OCI-M1 (cell line): ENCODE measurements at places on chromosomes 16 and 17.

- DNase-seq: peak; percentile 91
Observed at GRCh38 chr17:20010099-20010863, 1.1 kb downstream of the SPECC1 start.

DNA sequence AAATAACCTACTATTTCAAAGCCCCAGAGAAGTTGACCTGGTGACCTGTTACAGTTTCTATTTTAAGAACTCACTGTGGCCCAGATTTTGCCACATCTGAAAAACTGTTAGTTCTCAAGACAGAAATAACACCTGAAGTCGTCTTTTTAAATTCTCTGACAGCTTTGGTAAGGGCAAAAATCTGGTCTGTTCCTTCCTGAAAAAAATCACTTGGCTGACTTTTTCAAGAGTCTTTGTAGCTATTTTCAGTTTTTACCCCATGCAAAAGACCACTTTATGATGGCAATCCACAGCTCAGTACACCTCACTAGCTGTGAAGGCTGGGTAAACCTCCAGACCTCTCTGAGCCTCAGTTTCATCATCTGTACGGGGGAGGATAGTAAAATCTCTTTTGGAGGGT is 60.7 kb upstream of the SREBF1 start:
- no peak for DNase-seq

DNA sequence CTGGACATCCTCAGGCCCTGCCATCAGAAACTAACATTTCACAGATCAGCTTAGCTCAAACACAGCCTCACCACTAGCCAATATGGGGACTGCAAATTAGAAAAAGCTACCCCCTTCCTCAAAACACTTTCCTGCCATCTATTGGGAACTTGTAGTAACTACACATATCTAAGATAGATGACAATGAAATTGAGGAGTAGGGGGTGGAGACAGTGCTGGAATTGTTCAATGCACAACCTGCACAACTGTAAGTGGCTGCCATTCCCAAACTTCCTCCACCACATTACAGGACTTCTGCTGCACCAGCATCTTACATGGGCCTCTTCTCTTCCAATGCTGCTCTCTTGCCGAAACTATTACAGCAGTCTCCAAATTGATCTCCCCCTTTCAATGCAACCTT is 21.9 kb downstream of the AIPL1 start:
- peak; percentile 70 for DNase-seq

DNA sequence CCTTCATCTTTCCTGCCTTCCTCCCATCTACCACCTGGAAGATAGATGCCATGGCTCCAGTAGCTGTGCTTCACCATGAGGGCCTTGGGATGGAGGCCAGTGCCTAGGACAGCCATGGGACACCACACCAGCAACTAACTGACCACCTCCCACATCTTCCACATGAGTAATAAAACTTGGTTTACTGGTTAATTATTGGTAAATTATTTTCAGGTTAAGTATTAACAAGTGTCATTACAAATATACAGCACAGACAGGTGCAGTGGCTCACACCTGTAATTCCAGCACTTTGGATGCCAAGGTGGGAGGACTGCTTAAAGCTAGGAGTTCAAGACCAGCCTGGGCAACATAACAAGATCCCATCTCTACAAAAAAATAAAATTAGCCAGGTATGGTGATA is 14.0 kb downstream of the CDIP1 start:
- DNase-seq: no peak

DNA sequence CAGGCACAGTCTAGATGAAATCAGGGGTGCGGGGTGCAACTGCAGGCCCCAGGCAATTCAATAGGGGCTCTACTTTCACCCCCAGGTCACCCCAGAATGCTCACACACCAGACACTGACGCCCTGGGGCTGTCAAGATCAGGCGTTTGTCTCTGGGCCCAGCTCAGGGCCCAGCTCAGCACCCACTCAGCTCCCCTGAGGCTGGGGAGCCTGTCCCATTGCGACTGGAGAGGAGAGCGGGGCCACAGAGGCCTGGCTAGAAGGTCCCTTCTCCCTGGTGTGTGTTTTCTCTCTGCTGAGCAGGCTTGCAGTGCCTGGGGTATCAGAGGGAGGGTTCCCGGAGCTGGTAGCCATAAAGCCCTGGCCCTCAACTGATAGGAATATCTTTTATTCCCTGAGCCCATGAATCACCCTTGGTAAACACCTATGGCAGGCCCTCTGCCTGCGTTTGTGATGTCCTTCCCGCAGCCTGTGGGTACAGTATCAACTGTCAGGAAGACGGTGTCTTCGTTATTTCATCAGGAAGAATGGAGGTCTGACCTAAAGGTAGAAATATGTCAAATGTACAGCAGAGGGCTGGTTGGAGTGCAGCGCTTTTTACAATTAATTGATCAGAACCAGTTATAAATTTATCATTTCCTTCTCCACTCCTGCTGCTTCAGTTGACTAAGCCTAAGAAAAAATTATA is 1.6 kb downstream of the HBA1 start:
- no peak for DNase-seq

DNA sequence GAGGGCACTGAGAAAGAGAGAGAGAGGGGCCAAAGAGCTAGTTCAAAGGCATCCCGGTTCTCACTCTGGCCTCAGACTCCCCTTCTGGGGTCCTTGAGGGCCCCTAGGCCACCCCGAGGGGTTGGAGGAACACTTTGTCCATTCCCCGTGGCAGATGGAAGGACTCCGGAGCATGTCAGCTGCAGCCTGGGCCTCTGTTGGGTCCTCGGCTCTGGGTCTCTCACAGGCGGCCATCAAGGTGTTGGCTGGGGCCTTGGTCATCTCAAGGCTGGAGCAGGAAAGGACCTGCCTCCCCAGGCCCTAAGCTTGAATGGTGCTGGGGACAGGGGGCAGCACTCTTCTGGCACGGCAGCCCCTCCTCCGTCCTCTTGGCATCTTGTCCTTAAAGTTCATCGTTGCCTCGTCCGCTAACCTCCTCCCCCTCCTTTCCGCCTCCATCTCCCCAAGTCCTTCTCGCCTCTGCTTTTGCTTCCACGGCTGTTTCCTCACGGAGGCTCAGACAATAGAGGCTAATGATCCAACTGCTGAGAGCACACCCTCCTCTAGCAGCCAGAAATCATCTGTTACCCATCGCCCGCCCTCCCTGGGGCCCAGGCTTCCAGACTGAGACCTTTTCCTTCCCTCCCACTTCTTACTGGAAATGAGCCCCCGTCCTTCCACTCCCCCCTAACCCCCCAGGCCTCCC is 23.3 kb downstream of the CCR7 start:
- DNase-seq: no peak

GRCh38 chr16:6827931-6828330 is 504.7 kb upstream of the RBFOX1 start:
- no peak for DNase-seq

- DNase-seq: peak; percentile 22
Observed at GRCh38 chr17:40547079-40547784, 18.0 kb downstream of the CCR7 start.

DNA sequence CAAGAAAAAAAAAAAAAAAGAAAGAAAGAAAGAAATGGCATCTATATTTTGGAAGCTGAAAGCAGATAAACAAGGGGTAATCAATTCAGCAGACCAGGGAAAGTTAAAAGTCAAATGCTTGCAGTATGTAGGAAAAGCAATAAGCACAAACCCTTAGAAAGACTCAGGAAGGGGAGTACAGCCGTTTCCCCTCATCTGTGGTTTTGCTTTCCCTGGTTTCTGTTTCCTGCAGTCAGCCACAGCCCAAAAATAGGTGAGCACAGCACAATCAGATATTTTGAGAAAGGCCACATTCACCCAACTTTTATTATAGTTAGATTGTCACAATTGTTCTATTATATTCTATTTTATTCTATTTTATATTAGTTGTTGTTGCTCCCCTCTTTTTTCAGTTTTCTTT is 14.4 kb upstream of the ALOX12 start:
- peak; percentile 43 for DNase-seq

DNA sequence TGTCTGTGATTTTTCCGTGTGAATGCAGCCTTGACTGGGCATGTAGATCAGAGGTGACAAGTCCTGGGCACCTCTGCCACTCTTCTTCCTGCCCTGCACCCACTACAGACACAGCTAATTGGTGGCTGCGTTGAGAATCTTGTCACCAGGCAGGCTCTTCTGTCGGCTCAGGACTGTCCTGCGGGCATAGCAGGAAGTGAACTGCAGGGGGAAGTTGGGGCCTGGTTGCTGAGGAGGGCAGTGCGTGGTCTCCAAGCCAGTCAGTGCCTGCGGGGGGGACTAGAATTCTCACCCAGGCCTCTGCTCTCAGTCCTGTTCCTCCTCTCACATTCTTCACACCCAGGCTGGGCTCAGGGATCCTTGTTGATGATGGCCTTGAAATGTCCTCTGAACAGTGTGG is 50.5 kb downstream of the JPH3 start:
- DNase-seq: no peak

DNA sequence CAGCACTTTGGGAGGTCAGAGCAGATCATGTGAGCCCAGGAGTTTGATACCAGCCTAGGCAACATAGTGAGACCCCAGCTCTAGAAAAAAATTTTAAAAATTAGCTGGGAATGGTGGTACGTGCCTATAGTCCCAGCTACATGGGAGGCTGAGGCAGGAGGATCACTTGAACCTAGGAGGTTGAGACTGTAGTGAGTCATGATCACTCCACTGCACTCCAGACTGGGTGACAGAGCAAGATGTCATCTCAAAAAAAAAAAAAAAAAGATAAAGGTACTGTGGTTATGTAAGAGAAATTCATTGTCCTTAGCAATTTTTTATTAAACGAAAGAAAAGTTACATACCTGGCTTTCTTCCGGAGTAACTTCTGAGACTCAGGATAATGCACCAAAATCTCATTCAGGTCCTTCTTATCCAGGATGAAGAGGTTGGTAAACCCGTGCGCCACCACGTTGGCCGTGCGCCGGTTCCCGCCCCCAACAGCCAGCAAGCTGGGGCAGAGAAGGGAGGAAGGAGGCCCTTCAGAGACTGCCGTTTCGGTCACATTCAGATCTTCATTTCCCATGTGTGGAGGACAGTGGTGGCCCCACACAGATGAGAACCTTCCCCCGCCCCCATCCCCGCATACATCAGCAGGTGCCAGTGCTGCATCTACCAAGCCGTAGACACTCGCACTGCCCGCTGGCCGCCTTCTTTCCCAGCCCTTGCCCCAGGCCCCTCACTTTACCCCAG is 73.7 kb downstream of the CNGB1 start:
- no peak for DNase-seq

GRCh38 chr16:66605177-66605978 is 874 bp downstream of the CMTM3 start:
- peak; percentile 60 for DNase-seq

- no peak for DNase-seq
Observed at GRCh38 chr17:57652811-57653210, 92.3 kb downstream of the CCDC182 start.

DNA sequence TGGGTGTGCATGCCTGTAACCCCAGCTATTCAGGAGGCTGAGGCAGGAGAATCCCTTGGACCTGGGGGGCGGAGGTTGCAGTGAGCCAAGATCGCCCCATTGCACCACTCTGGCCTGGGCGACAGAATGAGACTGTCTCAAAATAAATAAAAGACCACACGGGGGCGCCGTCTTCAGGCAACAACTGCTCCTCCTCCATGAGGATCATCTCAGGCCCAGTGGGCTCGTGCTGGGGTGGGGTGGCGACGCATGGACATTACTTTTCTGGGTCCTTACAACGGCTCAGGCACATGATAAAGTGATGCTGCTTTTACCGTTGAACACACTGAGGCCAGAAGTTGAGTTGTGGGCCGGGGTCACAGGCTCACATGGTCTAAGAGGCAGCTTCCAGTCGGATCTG is 56.2 kb downstream of the PRMT7 start:
- peak; percentile 66 for DNase-seq

GRCh38 chr17:48678141-48678971 is 44.0 kb downstream of the PRAC1 start:
- peak; percentile 81 for DNase-seq

- no peak for DNase-seq
Observed at GRCh38 chr17:35586569-35587073, 501 bp upstream of the AP2B1 start.

GRCh38 chr16:78522327-78522726 is 422.9 kb downstream of the WWOX start:
- no peak for DNase-seq

DNA sequence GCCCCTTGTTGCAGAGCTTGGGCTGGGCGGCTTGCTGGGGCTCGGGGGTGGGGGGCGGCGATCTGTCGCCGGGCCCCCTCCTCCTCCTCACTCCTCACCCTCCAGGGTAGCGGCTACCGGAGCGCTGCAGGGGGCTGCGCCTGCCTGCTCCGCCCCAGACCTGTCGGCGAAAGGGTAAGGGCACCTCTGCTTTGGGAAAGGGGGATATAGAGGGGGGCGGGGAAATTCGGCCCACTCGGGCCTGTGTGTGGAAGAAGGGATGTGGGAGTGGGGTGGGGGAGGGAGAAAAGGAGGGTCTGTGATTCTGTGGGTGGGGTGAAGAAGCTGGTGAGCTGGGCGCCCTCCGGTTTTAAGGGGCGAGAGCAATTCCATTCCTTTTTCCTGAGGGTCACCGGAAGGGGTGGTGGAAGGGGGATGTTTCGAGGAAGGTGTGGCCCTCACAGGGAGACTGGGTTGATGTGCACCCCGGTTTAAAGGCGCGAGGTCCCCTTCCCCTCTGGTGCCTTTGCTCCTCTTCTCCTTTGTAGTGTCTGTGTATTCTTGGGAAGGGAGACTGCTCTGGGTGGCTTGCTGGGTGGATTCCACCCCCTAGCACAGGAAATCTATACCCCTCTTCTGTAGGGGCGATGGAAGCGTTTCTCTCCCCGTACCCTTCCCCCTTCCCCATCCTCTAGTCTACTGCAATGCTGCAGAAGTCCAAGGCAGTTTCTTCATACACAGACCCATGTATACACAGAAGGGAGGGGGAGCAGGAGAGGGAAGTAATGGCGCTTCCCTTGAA is 878 bp downstream of the TAOK1 start:
- DNase-seq: peak; percentile 83

DNA sequence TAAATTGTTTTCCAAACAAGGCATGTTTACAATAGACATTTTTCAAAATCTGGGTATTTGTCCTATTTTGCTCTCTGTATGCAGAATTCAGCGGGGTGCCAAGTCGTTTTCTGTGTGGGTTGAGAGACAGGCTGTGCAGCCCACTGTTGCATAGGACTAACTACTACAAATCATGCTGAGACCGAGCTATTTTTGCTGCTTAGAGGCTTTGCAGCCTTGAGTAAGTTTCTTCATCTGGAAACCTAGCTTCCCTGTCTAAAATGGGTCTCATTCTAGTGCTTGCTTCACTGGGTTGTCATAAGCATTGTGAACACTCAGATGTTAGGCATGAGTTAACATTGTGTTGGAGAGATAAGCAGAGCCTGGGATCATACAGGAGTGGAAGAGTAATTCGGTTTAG is 1.3 kb downstream of the PRPSAP2 start:
- peak; percentile 21 for DNase-seq

- DNase-seq: no peak
Observed at GRCh38 chr17:50060951-50061712, 5.2 kb downstream of the ITGA3 start.

DNA sequence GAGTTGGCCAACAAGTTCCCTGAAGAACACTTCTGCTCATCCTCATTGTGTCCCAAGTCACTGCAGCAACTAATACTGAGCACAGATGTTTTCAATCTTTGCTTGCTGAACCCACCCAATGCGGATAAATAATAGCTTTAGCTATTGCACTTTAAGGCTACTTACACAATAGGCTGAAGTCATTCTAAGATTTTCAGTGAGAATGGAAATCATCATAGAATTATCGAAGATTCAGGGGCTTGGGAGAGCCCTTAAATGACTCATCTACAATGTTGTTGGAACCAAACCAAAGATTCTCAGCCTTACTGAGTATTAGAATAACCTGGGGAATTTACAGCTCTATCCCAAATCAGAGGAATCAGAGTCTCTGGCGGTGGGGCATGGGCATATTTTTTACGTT is 51.2 kb downstream of the SYCE1L start:
- no peak for DNase-seq

- DNase-seq: no peak
Observed at GRCh38 chr16:12215277-12216105, 239.0 kb downstream of the SNX29 start.
